ENCODE measurements at places on chromosomes 13 and 19.

- no peak for DNase-seq
Observed at GRCh38 chr19:33124207-33125098, 7.5 kb upstream of the WDR88 start.

DNA sequence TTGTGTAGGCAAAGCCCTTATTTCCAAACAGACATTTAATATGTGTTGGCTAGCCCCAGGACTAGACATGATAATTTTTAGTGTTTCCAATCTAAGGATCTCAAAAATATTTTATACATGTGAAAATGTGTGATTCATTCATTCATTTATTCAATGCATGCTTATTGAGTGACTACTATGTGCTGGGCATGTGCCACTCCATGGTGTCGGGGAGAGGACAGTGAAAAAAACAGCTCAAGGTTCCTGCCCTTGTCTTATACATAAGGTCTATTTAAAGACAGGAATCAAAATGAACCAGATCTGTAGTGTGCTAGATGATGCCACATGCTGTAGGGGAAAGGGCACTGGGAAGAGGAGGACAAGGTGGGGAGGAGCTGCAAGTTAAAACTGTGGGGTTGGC is 36.5 kb downstream of the GJA3 start:
- DNase-seq, result no peak

- DNase-seq, result no peak
Observed at GRCh38 chr13:105063676-105064075, 1471.8 kb downstream of the EFNB2 start.

GRCh38 chr13:83229574-83230305 is 652.5 kb downstream of the SLITRK1 start:
- no peak for DNase-seq

DNA sequence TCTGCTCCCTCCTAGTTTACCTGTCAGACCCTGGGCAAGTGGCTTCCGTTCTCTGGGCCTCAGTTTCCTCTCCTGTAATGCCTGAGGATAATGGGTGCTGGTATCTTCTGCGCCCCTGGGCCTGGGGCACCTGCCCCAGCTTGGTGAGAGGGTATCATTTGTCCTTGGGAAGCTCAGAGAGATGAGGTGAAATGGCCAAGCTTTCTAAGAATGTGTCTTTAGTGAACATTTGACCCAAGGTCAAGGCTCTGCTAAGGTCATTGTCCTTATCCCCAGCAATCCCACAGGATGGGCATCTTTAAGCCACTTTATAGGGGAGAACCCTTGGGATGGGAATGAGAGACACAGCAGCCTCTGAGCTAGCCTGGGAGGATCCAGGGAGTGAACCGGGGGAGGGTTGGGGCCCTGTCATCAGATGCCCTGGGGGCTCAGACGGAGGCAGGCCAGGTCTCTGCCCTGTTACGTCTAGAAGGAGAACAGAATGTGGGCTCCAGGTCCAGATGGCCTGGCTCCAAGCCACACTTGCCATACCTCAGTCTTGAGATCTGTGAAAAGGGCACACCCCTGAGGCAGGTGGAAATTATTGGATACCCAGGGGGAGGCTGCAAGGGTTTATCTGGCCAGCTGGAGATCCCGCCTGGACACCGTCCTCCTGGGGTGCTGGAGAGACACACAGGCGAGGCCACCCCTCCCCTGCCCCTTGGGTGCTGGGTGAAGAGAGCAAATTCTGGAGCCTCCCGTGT is 1.1 kb upstream of the NFIC start:
- no peak for DNase-seq

GRCh38 chr19:10751109-10751953 is 33.5 kb downstream of the DNM2 start:
- DNase-seq, result no peak

GRCh38 chr13:43388282-43389034 is 365.1 kb downstream of the DNAJC15 start:
- DNase-seq, result no peak

DNA sequence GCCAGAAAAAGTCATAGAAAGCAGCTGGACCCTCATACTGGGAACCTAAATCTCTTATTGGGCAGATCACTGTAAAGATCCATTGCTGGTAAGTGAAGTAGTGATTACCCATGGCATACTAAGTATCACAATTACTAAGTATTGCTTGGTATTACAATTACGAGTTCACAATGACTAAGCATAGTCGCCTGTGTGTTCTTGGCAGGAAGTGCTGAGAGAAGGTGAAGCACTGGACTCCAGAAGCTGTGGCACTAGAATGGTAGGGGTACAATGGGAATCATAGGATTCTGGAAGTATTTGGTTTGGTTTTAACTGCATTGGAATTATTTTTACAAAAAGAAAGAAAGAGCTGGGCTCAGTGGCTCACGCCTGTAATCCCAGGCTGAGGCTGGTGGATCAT is 20.3 kb downstream of the LGALS16 start:
- no peak for DNase-seq

- DNase-seq, result no peak
Observed at GRCh38 chr19:23118400-23118799, 1.6 kb downstream of the ZNF730 start.

DNA sequence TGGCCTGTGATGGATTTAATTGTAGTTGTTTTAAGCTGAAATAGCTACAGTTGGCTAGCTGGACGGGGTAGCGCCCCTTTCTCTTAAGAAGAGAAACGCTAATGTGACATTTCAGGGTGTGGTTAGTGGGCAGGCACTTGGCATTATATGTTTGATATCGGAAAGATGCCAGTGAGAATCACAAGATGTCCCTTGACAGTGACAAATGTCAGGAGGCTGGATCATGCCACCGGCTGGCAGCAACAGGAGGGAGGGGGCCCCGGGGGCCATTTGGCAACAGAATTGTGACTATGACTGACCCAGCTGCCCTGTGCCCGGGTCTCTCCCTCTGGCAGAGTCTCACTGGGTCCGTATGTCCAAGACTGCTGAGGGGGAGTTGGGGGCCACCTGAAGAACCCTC is 4.7 kb downstream of the DCAF15 start:
- DNase-seq, result no peak

GRCh38 chr19:47228168-47228936 is 2.6 kb downstream of the BBC3 start:
- peak; percentile 57 for DNase-seq

DNA sequence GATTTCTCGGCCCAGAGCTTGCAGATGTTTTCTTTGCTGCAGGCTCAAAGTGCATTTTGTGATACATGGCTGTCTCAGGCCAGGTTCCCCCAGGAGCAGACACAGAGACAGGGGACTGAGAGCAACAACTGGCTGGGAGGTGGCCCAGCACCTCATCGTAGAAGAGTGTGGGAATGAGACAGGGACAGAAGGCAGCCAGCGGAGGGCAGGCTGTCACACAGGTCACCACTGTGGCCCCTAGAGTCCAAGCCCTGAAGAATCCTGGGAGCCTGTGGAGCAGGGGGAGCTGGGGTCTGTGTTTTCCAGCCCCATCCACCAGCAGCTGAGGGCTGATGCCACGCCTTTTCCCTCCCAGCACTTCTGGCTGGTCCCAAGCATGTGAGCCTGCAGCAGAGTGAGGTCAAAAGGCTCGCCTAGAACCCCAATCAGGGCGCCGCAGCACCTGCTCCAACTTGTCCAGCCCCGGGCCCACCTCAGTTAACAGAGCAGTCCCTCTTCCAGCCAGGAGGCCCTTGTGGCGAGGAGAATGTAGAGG is 723.8 kb downstream of the UQCRFS1 start:
- DNase-seq, result no peak

DNA sequence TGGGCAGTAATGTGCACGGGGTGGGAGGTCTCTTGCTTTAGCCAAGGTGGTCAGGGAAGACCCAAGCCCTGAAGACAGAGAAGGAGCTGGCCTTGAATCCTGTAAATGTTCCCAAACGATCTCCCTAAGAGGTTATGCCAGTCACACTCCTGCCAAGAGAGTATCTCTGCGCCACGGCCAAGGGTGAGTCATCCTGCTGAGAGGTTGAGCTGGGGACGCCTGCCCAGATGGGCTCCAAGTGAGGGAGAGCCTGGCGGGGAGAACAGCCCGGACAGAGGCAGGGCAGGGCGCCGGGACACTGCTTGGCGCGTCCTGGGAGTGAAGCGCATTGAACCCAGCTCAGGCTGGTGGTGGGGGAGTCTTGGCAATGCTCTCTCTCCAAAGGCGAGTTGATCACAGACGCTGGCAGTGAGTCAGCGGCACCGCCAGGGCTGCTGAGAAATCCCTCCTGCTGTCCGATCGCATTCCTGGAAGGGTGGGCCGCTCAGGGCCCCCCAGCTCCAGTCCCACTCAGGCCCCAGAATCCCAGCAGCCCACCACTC is 16.4 kb downstream of the SULT2B1 start:
- no peak for DNase-seq

DNA sequence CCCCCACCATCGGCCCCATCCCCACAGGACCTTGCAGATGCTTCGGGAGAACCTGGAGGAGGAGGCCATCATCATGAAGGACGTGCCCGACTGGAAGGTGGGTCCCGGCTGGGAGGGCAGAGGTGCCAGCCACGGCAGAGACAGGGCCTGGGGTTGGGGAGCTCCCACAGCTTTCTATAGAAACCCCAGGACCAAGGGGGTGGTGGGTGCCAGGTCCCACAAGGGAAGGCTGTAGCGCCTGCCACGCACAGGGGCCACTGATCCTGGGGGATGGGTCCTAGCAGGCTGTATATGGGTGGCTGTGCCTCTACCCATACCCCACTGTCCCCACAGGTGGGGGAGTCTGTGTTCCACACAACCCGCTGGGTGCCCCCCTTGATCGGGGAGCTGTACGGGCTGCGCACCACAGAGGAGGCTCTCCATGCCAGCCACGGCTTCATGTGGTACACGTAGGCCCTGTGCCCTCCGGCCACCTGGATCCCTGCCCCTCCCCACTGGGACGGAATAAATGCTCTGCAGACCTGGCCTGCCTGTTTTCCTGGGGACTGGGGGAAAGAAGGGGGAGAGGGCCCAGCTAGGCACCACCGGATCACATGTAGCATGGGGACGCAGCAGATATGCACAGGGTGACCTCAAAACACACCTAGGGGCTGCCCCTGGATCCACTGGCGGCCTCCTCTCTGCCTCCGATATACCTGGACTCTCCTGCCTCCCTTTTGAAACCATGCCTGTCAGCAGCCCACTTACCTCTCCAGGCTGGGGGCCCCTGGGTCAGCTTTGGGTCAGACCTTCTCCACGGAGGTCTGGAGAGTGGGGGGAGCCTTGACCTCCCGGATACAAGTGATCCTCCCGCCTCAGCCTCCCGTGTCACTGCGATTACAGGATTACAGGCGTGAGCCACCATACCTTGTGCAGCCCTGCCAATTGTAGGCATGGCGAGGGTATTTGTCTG is 761 bp upstream of the YJEFN3 start:
- no peak for DNase-seq

GRCh38 chr13:49585220-49586157 is at the start of gene RCBTB1:
Gene RCBTB1 (minus strand): TSS chr13:49585558. CDS start chr13:49567279, 18,279 bp downstream.
- DNase-seq, result peak; percentile 76

GRCh38 chr19:45186509-45187334 is 8.1 kb downstream of the BLOC1S3 start:
- no peak for DNase-seq

GRCh38 chr13:36858290-36858689 is 39.3 kb downstream of the RFXAP start:
- DNase-seq, result peak; percentile 3

- DNase-seq, result no peak
Observed at GRCh38 chr19:10237702-10238101, 6.6 kb upstream of the S1PR2 start.

GRCh38 chr13:82747291-82747690 is 1135.0 kb downstream of the SLITRK1 start:
- no peak for DNase-seq

- peak; percentile 56 for DNase-seq
Observed at GRCh38 chr13:75372517-75372916, 109.5 kb downstream of the TBC1D4 start.

DNA sequence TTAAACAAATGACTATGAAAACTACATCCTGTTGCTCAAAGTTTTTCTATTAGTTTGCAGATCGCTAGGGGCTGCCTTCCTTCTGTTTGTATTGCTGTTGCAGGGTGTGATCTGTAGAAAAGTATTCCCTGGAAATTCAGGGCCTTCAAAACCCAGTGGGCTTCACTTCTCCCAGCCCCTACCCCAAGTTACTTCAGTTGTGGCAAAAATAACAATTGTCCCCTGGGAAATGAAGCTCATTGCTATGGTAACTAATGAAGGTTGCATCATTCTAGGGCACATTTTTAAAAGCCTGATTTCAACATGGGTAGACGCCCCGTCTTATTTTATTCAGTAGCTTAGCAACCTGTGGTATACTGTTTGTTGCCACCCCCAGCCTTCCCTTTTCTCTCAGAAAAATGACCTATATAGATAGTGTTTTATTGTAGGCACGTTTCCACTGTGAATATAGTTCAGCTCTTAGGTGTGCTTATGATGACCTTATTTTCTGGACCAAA is 60.9 kb downstream of the WDFY2 start:
- peak; percentile 81 for DNase-seq

DNA sequence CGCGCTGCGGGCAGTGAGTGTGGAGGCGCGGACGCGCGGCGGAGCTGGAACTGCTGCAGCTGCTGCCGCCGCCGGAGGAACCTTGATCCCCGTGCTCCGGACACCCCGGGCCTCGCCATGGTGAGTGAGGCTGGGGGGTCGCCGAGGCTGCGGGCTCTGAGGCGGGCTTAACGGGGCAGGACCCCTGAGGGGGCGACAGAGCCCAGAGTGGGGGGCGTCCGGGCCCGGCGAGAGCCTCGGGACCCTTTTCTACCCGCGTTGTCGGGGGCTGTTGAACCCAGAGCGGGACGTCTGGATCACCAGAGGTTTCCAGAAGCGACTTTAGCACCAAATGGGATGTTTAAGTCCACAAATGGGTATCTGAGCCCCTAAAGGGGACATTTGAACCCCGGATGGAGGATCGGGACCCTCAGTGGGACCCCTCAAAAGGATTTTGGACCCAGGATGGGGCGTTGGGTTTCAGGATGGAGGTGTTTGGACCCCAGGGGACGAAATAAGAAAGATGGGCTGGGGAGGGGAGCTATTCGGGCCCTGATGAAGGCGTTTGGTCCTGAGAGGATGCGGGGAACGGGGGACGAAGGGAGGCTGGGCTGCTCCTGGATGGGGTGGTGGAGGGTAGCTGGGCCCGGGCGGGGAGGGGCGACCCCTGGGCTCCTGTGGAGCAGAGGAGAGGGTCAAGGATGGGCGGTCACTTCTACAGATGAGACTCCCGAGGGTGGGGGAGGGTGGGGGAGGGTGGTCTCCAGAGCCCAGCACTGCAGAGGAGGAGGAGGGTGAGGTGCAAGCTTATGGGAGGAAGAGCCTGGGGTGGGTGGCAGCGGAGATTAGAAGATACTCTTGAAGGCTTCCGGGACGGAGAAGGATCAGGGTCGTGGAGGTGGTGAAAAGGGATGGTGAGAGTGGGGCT is at the start of gene CALM3:
Gene CALM3, plus strand, starts transcription at position 13 of the 907 bp plus-strand sequence. Its CDS starts 105 bp downstream, at position 118.
- no peak for DNase-seq

- DNase-seq, result no peak
Observed at GRCh38 chr19:42289556-42290041, 12.3 kb upstream of the PRR19 start.

GRCh38 chr13:106324444-106324843 is 211.0 kb downstream of the EFNB2 start:
- DNase-seq, result no peak

DNA sequence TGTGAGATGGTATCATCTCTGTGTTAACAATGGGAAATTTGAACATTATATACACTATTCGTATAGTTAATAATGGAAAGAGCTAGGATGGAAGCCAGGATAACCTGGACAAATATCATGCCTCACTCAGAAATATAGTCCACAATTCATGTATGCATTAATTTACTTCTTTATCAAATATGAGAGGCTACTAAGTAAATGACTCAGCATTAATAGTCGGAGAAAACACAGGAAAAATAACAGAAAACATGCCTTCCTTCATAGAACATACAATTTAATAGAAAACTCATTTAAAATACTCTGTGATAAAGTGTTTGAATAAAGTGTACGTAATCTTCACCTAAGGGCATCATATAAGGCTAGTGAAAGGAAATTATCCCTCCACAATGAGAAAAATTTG is 383.4 kb upstream of the SLITRK5 start:
- no peak for DNase-seq

GRCh38 chr13:90968166-90968904 is 379.2 kb upstream of the MIR17HG start:
- no peak for DNase-seq
